ENCODE measurements at places on chromosomes 7 and 10.

GRCh38 chr7:73726083-73726466 is 6.6 kb upstream of the STX1A start:
- no peak for DNase-seq

GRCh38 chr7:1055491-1055955 is 11.2 kb downstream of the GPR146 start:
- DNase-seq: no peak

DNA sequence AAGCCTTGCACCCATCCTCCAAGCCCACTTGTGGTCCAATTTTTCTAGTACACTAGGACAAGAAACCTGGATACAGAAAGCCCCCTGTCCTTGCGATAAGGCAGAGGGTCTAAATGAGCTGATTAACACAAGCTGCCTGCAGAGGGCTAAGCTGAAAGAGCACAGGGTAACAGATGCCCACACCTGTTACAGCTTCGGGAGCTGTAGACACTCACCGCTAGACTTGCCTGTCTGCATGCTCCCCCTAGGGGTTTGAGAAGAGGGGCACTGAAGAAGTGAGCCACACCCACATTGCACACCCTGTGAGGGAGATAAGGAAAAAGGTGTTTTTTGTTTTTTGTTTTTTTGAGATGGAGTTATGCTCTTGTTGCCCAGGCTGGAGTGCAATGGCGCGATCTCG is 386.5 kb upstream of the AUTS2 start:
- peak; percentile 77 for DNase-seq

GRCh38 chr10:3805791-3806461 is 20.9 kb upstream of the KLF6 start:
- DNase-seq: peak; percentile 91

DNA sequence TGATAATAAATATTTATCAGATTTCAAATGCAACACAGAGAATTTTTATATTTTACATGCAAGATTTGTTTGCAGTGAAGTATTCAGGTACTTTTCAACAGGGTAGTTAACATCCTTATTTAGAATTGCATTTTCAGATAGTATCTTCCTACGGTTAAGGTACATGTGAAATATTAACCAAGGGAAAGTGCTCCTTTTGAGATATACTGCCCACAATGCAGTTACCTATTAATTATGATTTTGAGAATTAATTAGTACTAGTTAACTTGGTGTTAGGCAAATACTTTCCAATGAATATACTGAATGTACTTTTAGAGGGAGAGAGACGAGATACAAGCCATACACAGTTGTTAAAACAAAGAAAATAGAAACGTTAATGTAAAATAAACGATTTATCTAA is 206.2 kb upstream of the YAE1 start:
- DNase-seq: no peak

- DNase-seq: no peak
These were observed 484.4 kb downstream of the SORCS1 start for GRCh38 chr10:106680061-106680460.

DNA sequence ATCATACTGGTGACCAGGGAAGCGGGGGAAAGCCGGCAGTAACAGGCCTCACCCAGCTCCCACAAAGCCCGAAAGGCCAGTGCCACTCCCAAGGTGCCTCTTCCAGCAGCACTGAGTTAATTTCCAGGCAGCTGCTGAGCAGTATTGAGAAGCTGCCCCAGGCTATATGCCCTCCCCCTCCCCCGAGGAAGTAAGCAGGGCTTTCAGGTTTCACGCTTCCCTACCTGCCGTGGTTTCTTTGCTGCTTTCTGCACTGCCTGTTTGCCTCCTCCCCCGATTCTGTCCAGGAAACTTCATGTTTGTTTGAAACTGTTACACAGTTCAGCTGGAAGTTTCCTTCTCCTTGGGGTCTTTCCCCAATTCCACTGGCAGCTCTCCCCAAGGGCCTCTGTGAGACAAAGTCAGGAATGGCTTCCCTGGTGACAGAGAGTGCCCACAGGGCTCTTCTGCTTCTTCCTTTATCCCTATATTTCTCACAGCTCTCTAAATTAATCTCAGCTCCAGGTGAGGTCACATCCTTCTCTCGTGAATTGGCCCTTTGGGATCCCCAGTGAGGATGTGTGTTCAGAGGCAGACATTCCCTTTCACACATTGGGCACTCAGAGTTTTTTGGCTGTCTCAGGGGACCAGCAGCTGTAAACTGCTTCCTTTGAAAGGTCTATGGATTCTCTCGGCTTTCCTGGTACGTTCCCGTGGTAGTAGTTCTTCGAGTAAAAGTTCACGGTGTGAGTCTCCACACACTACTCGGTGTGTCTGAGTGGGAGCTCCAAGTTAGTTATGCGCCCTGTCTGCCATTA is 19.4 kb downstream of the C1GALT1 start:
- peak; percentile 72 for DNase-seq

DNA sequence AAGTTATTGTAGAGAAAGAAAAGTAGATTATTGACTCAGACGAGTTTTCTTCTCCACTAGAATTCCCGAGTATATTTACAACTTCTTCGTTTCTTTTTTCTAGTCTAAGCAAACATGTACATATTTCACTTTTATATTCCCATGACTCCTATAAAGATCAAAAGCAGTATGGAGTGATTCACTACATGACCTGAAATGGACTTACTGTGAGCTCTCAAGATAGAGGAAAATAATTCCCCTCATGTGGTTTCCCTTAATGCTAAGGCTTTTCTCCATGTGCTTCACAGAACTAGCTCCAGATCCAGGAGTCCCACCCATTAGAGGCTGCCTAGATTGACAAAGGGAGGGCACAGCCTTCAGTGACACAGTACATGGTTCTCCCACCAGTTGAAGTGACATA is 823.1 kb upstream of the LRRTM3 start:
- DNase-seq: no peak

DNA sequence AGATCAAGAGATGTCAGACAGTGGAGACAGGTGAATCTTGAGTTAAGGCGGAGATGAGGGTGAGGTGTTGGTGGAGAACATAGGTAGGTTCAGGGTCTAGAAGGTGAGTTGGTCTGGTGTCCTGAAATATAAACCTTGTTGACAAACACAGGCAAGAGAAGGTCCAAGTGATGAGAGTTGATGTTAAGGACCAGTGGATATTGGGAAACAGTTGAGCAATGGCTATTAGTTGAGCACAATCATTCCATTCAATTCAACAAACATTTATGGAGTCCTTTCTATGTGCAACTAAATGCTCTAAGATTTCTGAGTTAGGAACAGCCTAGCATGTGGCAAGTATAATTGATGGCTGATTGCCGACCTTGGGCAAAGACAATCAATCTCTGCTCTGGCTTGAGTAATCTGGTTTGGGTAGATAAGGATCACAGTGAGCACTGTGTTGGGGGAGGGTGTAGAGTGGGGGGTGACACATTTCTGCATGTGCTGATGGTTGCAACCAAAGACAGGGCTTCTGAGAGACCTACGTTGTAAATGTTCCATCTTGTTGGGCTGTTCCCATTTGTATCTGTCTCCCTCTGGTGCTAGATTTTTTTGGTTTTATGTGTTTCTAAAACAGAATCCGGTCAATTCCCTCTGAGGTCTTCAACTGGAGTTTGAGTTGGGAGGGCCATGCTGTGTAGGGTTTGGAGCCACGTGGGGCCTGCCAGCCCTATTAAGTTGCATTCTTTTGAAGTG is 201.1 kb downstream of the BAMBI start:
- DNase-seq: no peak

DNA sequence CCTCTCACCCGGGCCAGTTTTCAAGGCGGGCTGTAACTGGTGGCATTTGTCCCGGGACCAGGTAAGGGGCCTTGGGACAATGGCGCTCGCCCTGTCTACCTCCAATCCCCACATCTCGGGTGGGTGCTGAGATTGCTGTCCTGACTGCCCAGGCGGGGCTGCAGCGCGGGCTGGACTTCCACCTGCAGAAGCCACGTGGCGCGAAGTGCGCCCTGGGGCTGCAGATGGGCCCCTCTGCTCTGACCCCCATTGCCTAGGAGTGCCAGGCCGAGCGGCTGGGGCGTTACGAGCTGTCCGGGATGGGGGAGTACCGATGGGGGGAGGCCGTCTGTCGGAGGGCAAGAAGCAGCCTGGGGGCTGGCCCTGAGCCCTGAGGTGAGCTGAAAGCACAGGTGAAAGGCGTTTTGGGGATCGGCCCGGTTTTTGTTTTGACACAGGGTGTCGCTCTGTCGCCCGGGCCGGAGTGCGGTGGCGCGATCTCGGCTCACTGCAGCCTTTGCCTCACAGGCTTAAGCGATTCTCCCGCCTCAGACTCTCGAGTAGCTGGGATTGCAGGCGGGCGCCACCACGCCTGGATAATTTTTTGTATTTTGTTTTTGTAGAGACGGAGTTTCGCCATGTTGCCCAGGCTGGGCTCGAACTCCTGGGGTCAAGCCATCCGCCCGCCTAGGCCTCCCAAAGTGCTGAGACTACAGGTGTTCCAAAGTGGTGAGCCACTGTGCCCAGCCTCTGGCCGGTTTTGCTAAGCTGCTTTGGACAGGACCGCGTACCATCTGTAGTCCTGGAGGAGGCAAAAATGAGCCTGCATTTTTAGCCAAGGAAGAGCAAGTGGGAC is at the start of gene SFXN2:
Gene SFXN2 (plus strand): TSS at position 16 of the 835 bp plus-strand sequence. CDS start 12,001 bp downstream, outside the sequence.
- peak; percentile 88 for DNase-seq

DNA sequence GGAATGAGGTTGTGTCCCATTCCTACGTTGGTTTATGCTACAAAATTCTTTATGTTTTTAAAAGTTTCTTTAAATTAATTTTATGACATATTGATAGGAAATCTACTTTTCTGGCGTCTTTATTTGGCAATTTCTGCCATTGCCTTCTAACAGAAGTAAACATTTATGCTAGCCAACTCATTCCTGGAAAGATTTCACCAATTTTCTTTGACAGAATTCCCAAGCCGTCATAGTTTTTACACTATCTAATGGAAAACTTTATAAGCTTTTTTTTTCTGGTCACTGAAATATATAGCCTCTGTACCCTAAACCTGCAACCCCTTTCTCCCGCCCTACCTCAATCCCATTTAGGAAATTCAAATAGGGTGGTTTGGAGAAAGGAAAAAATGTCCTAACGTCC is 6.1 kb upstream of the TCAF1 start:
- DNase-seq: no peak

DNA sequence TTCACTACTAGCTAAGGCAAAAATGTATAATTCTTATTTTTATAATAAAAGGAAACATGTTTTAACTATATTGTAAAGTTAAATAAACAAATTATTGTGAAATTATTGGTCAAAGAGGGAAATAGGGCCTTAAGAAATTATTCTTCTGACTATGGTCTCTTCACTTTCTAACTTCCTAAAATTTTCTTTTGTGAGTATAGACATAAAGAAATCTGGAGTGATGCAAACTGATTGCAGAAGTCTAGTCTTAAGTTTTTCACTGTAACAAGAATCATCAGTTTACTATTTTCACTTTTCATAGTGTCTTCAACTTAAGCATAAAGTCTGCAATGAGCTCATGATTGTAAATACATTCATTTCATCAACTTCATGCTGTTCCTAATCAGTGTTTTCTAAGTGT is 525.4 kb downstream of the TFEC start:
- no peak for DNase-seq
